ENCODE measurements at places on chromosomes 3 and 15.

GRCh38 chr15:36590838-36591237 is 11.4 kb downstream of the CDIN1 start:
- DNase-seq, result peak; percentile 92

DNA sequence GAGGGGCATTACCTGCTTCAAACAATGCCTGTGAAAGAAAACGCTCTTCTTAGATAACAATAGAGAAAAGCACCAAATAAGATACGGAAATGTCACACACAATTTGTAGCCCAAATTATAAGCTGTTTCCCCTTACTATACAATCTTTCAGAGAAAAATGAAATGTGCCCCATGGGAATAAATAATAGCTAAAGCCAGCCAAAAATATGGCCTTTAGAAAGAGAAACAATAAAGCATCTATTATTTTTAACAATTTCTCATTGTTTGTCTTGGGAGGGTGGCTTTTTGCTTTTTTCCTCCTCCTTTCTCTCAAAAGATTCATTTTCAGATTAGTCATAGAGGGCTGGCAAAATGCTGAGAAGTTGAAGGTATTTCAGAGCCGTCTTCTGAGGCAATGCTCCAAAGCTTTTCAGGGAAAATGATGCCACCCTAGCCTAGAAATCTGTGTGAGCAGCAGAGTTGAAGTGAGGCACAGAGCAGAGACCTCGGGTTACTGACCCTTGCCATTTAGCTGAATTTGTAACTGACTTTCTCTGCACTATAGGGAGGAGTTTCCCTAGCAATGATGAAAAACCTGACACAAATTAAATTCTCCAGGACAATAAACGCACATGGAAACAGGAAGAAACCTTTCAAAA is 86.3 kb upstream of the PRICKLE2 start:
- peak; percentile 77 for DNase-seq

GRCh38 chr3:8555113-8555661 is 53.6 kb downstream of the LMCD1 start:
- peak; percentile 91 for DNase-seq

DNA sequence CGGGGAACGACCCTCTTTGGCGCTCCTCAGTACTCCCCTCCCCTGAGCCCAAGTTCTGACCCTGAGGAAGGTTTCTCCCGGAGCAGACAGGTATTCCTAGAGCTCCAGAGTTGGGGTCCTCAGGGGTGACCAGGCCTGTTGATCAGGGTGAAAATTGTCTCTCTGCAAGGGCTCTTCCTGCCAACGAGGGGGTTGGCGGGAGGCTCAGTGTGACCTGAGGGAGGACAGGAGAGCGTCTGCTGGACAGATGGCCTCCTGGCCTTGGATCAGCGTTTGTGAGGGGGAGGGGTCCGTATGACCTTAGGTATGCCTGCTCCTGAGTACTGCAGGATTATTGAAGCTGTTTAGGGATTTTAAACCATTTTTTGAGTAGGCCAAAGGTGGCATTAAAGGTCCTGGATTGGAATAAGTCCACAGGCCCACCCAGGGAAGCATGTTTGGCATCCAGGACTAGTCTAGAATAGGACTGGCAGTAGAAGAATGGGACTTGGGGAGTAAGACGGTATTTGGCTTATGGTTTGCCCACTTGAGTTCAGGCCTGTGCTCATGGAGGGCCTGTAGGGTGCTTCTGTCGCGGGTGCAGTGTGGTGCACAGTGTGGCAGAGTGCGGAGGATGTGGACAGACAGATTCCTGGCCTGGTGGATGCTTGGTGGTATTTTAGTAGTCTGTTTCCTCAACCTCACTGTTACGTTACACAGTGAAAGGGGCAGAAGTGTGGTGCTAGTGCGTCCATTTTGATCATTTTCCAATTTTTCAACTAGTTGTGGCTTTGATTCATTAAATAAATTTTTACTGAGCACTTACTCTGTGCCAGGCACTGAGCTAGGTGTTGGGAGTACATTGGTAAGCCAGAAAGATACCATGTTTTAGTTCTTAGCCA is 959 bp downstream of the ZNF592 start:
- DNase-seq, result peak; percentile 17

DNA sequence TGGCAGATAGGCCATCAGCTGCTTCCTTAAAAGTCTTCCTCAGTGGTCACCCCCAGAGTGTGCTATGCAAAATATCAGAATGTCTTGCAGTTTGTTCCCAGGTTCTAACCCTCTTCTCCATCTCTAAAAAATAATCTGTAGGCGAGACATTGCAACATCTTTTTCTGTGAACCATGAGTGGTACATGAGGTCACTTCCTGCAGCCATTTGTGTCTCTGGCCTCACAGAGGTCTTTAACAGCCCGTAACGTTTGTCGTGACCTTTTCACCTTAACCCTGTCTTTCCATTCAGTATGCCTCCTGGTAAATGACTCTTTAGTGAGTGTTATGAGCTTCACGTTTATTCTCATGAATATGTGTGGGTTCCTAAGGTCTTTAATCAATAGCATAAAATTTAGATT is 145.4 kb downstream of the KLHL25 start:
- DNase-seq, result peak; percentile 49

GRCh38 chr15:95417761-95418160 is 912.7 kb upstream of the NR2F2 start:
- peak; percentile 22 for DNase-seq

DNA sequence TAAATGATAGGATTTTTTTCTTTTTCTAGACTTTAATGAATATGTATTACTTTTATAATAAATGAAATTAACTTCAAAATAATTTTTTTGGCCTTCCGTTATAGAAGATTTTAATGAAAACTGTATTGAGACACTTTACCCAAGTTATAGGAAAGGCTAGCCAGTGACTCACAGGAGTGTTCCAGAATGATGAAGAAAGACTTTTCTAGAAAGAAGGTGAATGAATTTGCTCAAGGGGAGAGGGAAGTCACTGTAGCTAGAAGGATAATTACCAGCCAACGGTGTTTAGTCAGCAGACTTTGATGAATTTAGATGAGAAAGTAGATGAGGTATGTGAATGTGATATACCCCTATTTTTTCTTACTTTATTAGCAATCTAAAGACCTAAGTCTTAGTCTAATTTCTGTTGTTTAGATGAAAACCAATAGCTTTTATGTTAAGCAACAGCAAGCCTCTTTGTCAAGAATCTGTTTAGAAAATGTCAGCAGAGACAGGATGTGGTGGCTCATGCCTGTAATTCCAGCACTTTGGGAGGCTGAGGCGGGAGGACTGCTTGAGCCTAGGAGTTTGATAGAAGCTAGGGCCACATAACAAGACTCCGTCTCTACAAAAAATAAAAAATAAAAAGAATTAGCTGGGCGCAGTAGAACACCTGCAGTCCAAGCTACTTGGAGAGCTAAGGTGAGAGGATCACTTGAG is 3.2 kb downstream of the ALAS1 start:
- no peak for DNase-seq

- DNase-seq, result peak; percentile 83
Observed at GRCh38 chr3:128487813-128488635, 5.0 kb downstream of the GATA2 start.

- no peak for DNase-seq
Observed at GRCh38 chr15:47741907-47742306, 24.6 kb downstream of the SEMA6D start.

GRCh38 chr3:52406231-52406661 is 38.7 kb downstream of the SEMA3G start:
- DNase-seq, result no peak

DNA sequence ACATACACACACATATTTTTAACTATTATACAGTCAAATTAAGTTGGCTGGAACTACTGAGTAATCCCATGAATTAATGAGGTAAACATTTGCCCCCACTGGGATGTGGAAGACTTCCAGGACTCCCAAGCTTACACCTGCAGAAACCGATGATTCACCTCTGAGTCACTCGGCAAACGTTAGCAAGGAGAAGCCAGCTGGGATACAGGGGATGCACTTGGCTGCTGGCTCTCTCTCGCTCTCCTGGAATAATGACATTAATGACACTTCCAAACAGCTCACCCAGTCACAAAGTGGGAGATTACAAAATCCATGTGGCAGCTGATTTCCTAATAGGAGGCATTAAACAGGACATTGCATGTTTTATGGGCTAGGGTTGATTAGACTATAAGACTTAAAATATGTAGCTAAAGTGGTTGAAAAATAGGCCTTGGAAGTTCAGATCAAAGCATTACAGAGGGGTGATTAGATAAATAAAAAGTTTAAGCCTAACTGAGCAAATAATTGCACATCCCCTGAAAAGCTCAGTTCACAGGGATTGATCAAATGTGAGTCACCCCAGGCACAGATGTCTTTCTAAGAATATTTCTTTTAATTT is 500.9 kb downstream of the SOX2 start:
- peak; percentile 57 for DNase-seq

- DNase-seq, result peak; percentile 42
Observed at GRCh38 chr3:179450901-179451264, 387 bp downstream of the GNB4 start.

- no peak for DNase-seq
Observed at GRCh38 chr3:58023531-58023930, 15.3 kb downstream of the FLNB start.

DNA sequence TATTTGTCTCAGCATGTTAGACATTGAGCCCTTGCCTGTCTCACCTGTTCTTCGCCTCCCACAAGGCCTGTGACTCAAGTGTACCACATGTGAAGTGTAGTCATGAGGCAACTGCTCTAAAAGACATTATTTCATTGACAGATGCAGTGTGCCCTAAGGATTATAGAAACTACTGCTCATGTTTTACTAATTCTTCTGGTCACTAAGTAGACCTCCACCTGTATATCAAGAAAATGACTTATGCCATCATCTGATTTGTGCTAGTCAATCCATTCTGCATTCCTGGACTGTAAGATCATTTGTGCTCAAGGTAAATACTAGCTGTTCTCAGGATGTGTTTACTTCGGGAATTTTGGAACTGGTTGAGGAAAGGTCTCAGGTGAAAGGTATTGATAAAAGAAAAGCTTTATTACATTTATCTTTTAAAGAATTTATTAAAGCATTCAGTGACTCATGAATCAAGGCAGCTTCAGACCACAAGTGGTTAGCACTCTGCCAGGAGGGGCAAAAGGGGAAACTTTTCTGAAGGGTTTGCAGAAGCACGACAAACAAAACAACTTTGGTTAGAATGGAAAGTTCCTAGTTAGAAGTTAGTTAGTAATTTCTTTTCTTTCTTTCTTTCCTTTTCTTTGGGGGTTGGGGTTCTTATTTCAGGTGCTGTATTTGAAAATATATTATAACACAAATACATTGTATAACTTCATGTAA is 465.3 kb upstream of the CBLB start:
- peak; percentile 50 for DNase-seq

DNA sequence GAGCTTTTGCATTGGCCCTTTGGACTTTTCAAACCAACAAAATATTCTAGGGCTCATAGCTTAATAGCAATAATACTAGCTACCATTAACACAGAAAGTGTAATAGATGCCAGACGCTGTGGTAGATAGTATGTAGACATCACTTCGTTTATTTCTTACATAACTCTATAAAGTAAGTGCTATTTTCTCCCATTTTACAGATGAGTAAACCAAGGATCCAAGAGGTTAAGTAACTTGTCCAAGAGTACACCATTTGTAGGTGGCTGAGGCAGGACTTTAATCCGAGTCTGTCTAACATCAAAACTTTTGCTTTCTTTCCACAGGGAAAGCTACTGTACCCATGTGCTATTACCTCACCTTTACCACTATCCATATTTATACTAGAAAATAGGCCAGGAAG is 12.0 kb downstream of the EID1 start:
- DNase-seq, result no peak

GRCh38 chr15:39028069-39028468 is 463.5 kb upstream of the RASGRP1 start:
- peak; percentile 60 for DNase-seq

GRCh38 chr3:99638167-99638948 is at the start of gene COL8A1:
Gene COL8A1, plus strand, starts transcription at chr3:99638594. Its CDS starts 152,089 bp downstream, at chr3:99790683.
- peak; percentile 91 for DNase-seq

- no peak for DNase-seq
Observed at GRCh38 chr15:83092309-83092976, 15.0 kb upstream of the TM6SF1 start.
